ENCODE measurements at places on chromosomes 12 and 14.

GRCh38 chr12:52836491-52837412, 2.6 kb upstream of the KRT79 start:
- no peak for DNase-seq

DNA sequence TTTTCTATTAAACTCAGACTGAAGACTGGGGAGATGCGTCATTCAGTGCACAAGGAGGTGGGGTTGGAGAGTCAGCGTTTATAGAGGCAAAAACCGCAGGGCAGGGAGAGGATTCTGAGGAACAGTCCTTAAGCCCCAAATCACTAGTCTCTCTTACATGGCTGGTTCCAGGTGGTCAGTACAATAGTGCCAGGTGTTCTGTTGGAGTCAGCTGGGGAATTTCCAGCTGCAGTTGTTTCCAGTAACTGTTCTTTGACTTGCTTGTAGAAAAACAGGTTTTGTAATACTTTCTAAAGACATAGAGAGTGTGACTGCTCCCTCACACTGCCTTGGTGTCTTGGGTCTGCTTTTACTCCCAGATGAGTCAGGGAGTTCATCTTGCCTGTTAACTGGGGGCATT, 192.2 kb downstream of the TMTC3 start:
- DNase-seq: no peak

GRCh38 chr12:66663611-66664010, 15.3 kb downstream of the GRIP1 start:
- DNase-seq: no peak

DNA sequence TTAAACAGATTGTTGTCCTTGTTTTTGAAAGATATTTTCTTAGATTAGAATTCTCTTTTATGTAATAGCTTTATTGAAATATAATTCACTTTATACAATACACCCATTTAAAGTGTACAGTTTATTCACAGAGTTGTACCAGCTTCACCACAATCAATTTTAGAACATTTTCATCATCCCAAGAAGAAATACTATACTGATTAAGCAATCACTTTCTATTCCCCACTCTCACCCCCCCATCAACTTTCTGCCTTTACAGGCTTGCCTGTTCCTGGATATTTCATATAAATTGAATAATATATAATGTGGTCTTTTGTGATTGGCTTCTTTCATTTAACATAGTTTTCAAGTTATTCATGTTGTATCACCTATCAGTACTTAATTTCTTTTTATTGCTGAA, 44.4 kb downstream of the ARHGAP5 start:
- no peak for DNase-seq

DNA sequence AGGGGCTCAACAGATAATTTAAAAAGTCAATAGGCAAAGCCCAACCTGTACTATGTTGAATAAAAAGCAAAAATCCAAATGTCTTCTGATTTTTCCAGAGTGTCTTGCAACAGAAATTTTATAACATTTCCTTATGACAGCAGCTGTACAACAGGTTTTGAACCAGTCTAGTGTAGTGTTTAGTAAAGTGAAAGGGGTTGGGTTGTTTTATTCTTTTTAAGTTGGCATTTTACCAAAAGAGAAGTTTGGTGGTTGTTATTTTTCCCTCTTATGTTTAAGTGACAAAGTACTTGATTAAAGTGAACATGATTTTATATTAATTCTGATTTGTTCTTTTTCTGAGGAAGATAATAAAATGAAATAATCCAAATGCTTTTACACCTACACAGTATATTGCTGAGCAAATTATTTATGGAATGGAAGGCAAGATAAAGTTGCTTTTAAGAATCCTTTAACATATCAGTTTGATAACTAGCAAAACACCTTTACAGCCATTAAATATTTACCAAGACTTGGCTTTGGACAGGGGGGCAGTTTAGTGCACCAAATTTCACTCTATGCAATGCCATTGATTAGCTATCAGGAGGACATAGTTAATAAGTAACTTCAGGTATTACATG, 128.9 kb downstream of the FOXA1 start:
- DNase-seq: no peak

- no peak for DNase-seq
These were observed 1.7 kb downstream of the GATC start for GRCh38 chr12:120447992-120448391.

DNA sequence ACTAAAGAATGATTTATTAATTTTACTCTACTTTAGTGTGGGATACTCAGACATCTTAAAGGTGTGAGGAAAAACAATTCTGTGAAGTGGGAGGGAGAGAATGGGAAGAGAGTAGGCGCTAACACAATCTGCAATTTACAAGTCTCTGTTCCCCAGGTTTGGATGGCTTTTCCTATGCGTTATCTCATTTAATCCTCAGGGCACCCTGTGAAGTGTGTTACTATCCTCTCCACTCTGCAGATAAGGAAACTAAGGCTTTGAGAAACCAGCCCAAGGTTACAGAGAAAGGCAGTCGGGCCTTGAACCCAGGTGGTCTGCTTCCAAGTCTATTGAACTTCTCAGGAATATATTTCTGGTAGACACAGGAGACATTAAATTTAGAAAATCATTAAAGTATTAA, 36.2 kb upstream of the TUBA1C start:
- DNase-seq: no peak

GRCh38 chr14:99540196-99541032, 59.2 kb downstream of the CCNK start:
- no peak for DNase-seq

DNA sequence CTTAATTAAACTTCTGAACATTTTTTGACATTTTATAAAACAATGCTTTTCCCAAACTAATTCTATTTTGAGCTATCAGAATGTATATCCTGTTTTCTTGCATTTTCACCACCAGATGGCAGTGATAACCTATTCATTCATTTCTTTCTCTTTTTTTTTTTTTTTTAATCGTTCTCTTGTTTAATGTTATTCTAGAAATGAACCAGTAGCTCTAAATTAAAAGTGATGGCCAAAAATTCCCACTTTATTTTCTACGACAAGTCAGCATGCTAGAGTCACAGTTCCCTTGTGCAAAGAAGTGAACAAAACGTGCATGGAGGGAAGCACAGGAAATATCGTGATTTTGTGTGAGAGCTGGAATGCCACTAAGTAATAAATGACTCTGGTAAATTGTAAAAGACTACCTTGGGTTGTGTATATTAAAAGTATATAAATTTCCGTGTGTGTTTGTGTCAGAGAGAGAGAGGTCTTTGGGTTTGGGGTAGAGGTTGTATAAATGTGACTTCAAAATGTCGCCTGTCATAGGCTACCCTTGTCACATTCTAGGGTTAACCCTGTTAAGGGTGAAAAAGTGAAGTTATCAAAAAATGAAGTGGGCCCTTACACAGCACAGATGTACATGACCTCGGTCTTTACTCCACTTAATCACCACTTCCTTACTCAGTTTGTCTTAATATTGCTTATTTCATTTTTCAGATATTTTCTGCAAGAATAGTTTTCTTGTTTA, 40.4 kb upstream of the LDHB start:
- peak; percentile 42 for DNase-seq

Data from DMS79 treated with DMSO at 0.1 percent for 48 hours (cell line).